Activated naive CD4-positive, alpha-beta T cell (primary cell): ENCODE measurements at places on chromosomes 16 and 17.

- no peak for DNase-seq
These were observed 132.9 kb upstream of the NACA2 start for GRCh38 chr17:61723914-61724313.

- no peak for DNase-seq
These were observed 19.7 kb downstream of the IGF2BP1 start for GRCh38 chr17:49016775-49017463.

DNA sequence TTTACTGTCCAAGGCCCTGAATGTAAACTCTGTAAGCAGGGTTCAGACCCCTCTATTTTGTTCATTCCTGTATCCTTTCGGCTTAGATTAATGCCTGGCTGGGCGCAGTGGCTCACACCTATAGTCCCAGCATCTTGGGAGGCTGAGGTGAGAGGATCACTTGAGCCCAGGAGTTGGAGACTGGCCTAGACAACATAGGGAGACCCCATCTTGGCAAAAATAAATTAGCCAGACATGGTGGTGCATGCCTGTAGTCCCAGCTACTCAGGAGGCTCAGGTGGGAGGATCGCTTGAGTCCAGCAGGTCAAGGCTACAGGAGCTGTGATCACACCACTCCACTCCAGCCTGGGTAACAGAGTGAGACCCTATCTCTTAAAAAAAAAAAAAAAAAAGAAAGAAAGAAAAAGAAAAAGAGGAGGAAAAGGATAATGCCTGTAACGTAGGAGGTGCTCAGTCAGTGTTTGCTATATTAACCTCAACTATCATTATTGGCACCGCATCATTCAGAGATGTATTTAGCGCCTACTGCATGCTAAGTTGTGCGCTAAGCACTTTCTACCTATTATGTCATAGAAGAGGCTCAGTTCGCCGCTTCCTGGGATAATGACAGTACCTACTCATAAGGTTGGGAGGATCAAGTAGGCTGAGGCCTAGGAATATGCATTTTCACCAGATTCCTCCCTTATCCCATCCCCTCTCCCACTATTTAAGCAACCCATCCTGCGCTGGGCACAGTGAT is 5.0 kb downstream of the SOCS1 start:
- no peak for DNase-seq

GRCh38 chr17:45051060-45051719 is at the start of gene DCAKD:
Gene DCAKD (minus strand): TSS chr17:45051632. CDS start chr17:45034885, 16,747 bp downstream.
- peak; percentile 69 for DNase-seq

- no peak for DNase-seq
These were observed 111.5 kb upstream of the MPHOSPH6 start for GRCh38 chr16:82281544-82281943.

DNA sequence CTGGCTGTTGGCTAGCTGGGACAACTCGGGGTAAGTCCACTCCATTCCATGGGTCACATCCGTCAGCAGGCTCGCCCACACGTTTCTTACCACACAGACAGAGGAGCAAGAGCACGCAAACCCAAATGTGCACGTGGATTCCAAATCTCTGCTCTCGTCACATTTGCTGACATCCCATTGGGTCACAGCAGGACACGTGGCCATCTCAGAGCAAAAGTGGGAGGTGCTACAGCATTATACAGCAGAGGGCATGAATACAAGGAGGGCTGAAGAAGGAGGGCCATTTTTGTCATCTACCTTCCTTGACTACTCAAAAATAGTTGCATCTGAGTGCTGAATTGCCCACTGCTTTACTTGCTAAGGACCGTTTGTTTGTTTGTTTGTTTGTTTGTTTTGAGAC is 84.7 kb downstream of the RBBP6 start:
- no peak for DNase-seq

DNA sequence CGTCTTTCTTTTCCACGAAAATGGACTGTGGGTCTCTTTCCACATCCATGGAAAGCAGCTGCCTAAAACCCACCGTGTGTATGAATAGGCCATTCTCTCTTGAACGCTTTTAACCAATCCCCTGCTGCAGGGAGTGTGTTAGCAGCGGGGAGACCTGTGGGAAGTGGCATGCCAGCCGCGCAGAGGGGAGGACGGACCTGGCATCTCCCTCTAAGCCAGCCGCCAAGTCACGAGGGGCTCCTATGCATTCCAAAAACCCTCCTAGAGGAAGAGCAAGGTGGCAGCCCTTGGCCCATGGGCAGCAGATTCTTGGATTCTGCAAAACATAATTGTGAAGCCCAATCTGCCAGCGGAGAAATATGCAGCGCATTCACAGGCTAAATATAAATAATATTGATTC is 15.4 kb downstream of the RBFOX3 start:
- no peak for DNase-seq

DNA sequence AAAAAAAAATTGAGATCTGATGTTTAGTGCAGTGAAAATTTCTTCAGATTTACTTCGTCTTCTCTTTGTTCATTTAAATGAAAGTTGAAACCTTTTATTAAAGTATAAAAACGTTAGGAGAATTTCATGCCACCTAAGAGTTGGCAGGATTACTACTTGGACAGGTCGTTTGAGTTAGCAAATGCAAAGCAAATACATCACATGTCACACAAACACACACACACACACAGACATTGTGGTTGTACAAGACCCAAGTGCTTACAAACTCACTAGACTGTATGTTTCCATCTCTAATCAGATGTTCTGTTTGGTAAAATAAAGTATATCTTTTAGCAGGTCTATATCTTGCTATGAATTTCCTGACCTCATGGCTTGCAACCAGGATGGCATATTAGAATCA is 185.6 kb upstream of the COX10 start:
- DNase-seq: no peak

GRCh38 chr17:68910251-68910705 is 44.9 kb downstream of the ABCA8 start:
- DNase-seq: no peak

DNA sequence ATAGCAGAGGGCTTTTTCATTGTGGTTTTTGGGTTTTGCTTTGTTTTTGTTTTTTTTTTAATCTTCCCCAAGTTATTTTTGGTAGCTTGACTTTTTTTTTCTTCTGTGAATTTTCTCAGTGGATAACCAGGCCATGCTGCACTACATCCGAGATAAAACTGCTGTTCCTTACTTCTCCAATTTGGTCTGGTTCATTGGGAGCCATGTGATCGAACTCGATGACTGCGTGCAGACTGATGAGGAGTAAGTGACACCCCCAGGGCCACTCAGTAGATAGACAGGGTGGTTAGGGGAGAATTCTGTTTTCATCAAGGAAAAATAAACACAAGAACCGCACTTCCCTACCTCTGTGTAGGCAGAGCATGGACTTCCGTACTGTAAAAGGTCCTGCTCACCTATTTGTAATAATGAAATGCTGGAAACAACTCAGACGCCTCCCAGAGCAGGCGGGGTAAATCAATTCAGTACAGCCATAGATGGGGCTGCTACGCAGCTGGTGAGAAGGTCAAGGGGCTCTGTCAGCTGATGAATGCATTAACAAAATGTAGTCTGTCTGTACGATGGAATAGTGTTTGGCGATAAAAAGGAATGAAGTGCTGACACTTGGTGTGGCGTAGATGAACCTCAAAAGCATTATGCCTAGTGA is 28.6 kb downstream of the CLEC16A start:
- DNase-seq: no peak

DNA sequence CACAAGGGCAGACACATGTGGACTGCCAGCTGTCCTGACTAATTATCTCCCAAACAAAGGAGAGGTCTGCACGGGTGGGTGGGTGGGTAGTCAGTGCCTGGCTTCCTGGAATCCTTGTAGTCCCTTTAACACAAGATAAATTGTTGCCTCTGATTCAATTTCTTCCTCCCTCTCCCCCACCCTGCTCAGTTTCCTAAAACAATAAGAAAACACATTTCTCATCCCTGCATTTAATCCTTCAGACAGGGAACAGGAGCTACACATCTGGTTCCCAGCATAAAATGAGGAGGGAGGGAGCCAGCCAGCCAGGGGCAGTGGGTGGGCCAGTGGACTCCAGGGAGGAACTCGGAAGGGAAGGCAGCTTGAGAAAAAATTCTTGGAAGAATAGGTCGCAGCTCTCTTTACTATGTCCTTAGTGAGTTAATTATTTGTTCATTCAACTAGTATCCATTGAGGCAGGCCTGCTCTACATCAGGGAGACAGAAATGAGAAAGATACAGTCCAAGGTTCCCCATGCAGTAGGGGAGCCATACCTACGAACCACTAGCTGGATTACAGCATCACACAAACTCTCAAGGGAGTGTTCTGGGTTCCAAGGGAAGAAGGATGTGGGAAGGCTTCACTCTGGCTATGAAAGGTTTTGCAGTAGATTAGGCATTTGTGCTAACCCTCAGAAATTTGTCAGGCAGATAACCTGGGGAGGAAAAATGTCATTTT is 58.3 kb downstream of the CCT6B start:
- no peak for DNase-seq

GRCh38 chr17:31629696-31630470 is 229.2 kb downstream of the COPRS start:
- DNase-seq: no peak

GRCh38 chr17:31724026-31724425 is 135.0 kb downstream of the COPRS start:
- DNase-seq: no peak

DNA sequence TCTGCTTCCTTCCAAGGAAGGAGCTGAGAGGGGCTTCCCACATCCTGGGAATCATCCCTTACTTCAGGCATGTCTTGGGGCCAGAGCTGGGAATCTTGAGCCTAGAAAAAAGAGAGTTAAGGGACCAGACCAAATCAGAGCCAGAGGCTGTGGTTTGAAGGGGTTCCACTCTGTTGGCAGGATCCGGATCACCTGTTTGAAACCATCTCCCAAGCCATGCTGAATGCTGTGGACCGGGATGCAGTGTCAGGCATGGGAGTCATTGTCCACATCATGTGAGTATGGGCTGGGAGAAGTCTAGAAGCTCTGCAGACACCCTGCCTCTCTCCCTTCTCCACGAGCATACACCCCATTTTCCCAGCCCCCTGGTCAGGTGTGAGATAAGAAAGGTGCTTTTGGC is 9.7 kb downstream of the PSMB3 start:
- DNase-seq: no peak

- no peak for DNase-seq
These were observed 47.8 kb downstream of the PITPNM3 start for GRCh38 chr17:6508519-6509030.

- no peak for DNase-seq
These were observed 14.2 kb upstream of the SLC38A10 start for GRCh38 chr17:81309140-81309858.

GRCh38 chr16:77133706-77134105 is 57.3 kb upstream of the MON1B start:
- DNase-seq: no peak

GRCh38 chr17:44906763-44907728 is 7.8 kb upstream of the EFTUD2 start:
- no peak for DNase-seq

DNA sequence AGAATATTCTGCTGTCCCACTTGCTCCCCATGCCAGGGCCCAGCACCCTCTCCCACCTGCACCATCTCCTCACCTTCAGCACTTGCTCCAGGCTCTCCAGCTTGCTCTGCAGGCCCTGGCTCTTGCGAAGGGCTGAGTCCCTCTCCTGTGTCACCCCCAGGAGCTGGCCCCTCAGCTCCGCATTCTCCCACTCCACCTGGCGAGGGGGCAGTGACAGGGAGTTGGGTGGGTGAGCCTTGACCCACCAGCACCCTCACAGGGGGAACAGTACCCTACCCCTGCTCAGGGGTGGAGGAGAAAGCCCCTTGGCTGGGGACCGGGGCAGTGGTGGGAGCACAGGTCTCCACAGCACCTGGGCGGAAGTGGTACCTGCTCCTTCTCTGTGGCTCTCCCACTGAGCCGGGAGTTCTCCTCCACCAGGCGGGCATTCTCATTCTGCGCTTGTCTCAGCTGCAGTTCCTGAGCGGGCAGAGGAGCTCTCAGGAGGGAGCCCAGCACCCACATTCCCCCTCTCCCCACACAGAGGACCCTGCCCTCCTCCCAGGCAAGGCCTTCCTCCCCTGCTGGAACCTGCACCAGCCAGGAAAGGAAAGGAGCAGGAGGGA is 5.9 kb downstream of the TSPOAP1 start:
- no peak for DNase-seq

DNA sequence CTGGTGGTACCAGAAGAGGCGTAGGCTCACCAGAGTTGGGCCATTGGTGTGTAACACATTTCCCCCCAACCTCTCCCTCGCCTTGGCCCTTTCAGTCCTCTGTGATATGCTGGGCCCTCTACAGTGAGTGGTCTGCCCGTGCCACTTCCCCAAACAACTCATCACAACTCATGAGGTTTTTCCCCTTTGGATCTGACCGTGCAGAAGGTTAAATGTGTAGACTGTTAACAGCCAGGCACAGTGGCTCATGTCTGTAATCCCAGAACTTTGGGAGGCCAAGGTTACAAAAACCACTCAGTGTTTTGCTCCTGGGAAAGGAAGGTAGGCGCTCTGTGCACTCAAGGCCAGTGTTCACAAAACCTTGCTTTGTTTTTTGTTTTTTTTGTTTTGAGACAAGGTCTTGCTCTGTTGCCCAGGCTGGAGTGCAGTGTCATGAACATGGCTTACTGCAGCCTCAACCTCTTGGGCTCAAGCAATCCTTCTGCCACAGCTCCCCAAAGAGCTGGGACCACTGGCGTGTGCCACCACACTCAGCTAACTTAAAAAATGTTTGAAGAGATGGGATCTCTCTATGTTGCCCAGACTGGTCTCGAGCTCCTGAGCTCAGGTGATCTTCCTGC is 11.3 kb upstream of the CYB5B start:
- DNase-seq: no peak

- DNase-seq: no peak
These were observed 4.7 kb downstream of the HS3ST6 start for GRCh38 chr16:1913327-1914083.

GRCh38 chr17:38605841-38606645 is at the start of gene SRCIN1:
Gene SRCIN1 (minus strand): TSS chr17:38605952. CDS start chr17:38605705, 247 bp downstream.
- DNase-seq: no peak

- no peak for DNase-seq
These were observed 9.1 kb upstream of the CD300E start for GRCh38 chr17:74632617-74633016.

- DNase-seq: no peak
These were observed 28.0 kb downstream of the NXN start for GRCh38 chr17:951325-952132.

DNA sequence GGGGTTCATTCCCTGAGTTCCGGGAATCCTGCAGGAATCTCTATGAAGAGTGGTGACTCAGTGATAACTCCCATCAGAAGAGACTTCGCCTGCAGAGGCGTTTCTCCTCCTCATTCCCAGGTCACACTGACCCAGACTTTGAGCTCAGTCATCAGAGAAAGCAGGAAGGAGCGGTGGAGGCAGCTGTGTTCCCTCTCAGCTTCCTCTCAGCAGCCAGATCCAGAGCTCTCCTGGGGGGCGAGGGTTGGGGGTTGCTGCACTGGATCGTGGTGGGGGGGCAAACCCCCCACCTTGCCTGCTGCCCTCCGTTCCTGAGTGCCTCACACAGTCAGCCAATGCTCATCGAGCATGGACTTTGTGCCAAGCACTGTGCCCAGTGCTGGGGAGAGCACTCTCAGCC is 271.2 kb downstream of the CBLN1 start:
- DNase-seq: no peak

- DNase-seq: no peak
These were observed 137.0 kb upstream of the SOX9 start for GRCh38 chr17:71983828-71984227.

DNA sequence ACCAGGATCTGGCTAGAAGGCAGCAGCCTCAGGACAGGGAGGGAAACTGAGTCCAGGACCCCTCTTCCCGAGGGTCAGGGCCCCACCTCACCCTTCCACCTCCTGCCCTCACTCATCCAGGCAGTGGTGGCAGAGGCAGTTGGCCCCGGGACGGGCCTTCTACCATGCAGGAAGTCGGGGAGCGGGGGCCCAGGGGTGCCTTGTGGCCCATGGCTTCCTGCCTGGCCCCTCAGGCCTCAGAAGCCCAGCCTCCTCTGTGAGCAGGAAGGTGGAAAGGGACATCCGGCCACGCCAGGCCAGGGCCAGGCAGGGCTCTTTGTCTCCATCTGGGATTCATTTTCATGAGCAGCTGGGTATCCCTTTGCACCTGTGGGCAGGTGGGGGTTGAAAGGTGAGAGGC is 58.5 kb downstream of the BAHCC1 start:
- no peak for DNase-seq
